ENCODE measurements at places on chromosomes 2 and 18. TPM values are rescaled to one million over a fixed set of nuclear protein-coding genes. Genes with fewer than 3 reads are reported as not detected.
A peak's percentile ranks its signal among the peaks of the same experiment; 100 is the strongest.

Gene NT5C1B
- not detected for total RNA-seq

Gene SLC20A1
- total RNA-seq = 65.8 TPM

Gene RFX8
- total RNA-seq = 0.25 TPM

GRCh38 chr2:172039011-172039704, 39.4 kb downstream of the METAP1D start:
- H3K4me3 ChIP-seq = no peak overlapping the region
- H3K27me3 ChIP-seq = no peaks in the 10 kb centered on the region
- H3K27ac ChIP-seq = no peak overlapping the region
- DNase-seq = no peak
- H3K4me1 ChIP-seq = no peaks in the 10 kb centered on the region
- H3K36me3 ChIP-seq = no peaks in the 10 kb centered on the region

DNA sequence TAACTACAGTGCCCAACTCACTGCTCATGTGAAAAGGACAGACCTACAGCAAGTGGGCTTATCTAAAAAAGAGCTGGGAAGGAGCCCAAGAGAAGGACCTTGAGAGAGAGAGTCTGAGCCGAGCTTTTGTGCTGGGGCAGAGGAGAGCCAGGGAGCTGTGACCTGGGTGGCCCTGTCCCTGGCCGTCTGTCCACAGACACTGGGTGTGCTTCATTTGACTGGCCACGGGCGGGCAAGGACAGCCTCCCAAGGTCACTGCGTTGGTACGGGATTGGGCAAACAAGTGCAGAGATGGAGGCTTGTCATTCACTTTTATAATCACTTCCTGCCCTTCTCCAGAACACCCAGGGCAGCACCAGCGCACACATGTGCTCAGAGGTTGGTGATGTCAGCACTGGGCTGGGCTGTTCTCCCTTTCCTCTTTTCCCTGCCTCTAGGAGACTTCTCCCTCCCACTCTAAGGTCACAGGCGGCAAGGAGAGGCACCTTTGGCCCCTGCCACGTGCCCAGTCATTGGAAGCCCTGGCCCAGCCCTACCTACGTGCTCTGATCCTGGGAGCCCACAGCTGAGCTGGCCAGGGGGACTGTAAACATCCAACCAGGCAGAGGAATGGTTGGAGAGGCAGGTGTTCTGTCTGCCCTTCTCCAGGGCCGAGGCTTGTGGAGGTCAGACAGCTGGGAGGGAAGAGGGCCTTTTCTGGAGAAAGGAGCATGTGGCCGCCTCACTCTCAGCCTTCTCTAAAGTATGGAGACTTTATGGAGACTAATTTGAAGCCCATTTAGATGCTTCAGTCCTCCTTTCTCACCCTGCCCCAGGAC, 6.4 kb upstream of the PSD4 start:
- no peaks in the 10 kb centered on the region for H3K27me3 ChIP-seq
- no peaks in the 10 kb centered on the region for H3K36me3 ChIP-seq
- no peak overlapping the region for H3K4me3 ChIP-seq
- peak overlapping the region; percentile 85 for H3K27ac ChIP-seq
- no peak for DNase-seq

DNA sequence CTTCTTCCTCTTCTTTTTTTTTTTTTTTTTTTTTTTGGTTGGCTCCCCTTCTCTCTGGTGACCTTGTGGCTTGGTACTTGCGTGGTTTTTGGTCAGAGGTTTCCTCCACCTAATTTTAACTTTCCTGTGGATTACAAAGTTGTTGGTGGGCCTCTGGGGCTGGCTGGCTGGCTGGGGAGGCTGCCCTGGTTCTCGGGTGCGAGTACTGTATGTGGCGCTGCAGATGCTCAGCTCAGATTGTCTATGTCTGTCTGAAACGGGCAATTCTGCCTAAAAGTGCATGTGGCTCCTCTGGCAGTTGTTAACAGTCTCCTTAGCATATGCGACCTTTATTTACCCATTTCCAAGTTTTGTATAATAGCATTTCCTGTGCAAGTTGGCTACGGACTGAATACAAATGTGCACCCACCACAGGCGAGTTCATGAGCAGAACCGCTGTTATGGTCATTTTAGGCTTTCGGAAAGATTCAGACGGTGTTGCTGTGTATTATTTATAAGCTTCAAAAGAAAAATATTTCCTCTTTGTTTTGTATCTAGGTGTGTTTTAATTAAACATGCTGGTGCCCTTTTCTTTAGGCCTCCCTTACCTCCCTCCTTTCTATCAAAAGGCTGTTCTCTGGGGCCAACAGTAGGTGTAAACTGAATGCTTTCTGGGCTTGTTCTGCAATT, 4.4 kb downstream of the TBR1 start:
- no peak overlapping the region for H3K4me3 ChIP-seq
- no peak for DNase-seq
- H3K27me3 ChIP-seq = peaks cover 42% of the 10 kb centered on the region
- no peaks in the 10 kb centered on the region for H3K36me3 ChIP-seq
- H3K4me1 ChIP-seq = peaks cover 41% of the 10 kb centered on the region

DNA sequence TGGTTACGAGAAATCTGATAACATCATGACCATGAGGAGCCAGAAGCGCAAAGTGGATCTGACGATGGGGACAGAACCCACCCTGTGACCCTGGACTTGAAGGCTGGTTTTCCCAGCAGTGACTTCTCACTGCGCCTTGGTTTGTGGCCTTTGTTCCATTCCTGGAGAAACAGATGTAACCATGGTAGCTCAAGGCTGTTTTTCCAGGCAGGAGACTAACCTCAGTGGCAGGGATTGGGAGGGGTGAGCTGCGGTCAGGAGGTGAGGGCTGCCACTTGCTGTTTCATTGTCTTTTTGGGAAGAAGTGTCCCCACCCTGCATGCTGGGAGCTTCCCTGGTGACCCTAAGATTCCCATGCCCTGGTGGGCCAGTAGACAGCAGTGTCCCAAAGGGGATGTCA, 116.4 kb upstream of the SMAD2 start:
- peaks cover 29% of the 10 kb centered on the region for H3K27me3 ChIP-seq
- H3K4me3 ChIP-seq = no peak overlapping the region
- no peaks in the 10 kb centered on the region for H3K4me1 ChIP-seq
- no peak for DNase-seq
- H3K27ac ChIP-seq = no peak overlapping the region
- H3K36me3 ChIP-seq = no peaks in the 10 kb centered on the region

DNA sequence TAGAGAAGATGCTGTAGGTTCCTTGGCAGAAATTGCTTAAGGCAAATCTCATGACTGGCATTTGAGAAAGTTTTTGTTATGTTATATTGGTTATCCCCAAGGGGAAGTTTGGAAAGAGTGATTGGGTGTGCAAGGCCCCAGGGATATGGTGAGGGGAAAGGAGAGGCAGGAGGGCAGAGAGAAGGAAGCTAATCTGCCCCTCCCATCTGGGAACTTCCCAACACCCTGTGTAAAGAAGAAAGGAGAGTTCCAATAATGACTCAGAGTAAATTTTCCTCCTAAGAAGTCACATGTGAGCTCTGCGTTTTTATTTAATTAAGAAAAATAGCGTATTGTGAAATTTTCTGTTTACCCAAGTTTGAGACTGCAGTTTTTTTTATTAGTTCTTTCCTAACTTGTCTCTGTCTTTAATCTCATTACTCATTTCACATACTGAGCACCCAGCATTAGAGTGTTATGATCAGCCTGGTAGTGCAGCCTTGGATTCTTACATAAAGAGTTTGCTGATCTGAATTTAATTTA, 3.1 kb upstream of the KYNU start:
- H3K4me3 ChIP-seq = no peak overlapping the region
- H3K27ac ChIP-seq = no peak overlapping the region
- no peak for DNase-seq

DNA sequence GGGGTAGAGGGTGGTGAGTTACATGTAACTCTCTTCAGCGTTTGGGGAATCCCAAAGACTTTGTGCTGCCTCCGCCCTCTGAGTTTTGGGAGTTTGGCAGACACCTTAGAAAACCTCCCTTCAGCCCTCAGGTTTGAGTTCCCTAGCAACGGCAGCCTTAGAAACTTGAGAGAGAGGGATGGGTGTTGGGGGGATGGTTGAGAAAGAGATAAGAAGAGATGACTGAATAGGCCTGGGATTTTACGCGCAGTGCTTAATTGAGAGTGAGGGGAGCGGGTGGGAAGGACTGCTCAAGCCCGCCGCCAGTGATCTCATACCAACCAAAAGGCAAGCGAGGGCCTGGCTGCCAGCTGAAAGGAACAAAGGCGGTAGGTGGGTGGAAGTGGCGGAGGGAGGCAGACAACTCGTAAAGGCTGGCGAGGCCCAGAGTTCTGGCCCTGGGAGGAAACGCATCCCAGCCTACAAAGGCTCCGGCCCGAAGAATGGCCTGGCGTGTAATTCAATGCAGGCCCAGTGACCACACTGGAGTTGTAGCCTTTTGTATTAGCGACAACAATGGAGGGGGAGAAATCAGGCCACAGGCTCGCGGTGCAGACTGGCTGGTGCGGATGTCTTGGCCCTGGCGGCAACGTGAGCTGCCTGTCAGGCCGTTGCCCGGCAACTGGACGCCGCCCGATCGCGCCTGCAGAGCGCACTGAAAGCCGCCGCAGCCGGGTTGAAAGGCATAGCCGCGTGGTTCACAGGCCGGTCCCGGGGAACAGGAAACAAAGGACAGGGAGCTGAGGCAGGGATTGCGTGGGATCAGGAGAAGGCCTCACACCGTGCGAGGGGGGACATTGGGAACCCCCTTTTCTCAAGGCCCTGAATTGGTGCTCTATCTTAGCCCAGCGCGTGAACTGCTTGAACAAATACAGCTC, 39.9 kb upstream of the DARS1 start:
- peak overlapping the region; percentile 15 for H3K4me3 ChIP-seq
- DNase-seq = peak; percentile 25
- peaks cover 8% of the 10 kb centered on the region for H3K27me3 ChIP-seq

DNA sequence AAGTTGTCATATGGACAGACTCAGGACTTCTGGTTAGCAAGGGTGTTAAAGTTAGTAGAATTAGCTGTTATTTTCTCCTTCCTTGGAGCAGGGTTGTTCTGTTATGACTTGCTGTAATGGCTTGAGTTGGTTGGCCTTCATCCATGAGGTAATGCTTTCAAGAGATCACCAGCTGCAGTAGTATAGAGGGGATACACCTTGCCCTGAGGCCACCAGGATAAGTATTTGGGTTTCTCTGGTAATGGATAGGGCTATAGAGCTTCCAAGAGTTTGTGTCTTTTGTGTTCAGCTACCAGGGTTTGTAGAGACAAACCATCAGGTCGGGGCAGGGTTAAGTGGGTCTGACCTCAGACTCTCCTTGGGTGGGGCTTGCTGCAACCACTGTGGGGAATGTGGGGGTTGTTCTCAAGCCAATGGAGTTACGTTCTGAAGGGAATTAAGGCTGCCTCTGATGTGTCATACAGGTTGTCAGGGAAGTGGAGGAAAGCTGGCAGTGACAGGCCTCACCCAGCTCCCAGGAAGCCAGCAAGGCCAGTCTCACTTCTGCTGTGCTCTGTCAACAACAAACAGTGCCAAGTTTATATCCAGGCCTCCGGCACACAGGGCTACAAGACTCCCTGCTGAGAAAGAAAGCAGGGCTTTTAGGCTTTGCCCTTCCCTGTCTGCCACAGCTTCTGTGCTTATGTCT, 356.6 kb downstream of the SPAG16 start:
- H3K4me3 ChIP-seq = no peak overlapping the region
- DNase-seq = no peak
- no peaks in the 10 kb centered on the region for H3K36me3 ChIP-seq
- no peaks in the 10 kb centered on the region for H3K4me1 ChIP-seq
- H3K27me3 ChIP-seq = no peaks in the 10 kb centered on the region

DNA sequence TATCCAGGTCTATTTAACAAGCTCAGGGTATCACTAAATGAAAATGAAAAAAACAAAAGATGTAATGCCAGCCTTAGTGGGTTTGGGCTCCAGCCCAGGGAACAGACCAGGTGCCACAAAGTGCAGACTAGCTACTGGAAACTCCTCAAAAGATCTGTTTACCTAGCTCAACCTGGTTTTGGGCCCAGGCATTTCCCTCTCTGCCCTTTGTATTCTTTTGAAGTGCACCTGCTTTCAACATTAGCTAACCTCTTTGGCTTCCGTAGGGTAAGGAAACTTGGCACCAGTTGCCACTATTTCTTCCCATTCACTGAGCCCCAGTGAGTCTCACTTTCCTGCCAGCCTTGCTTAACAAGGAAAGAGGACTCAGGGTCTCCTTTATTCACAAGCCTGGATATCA, 123.6 kb upstream of the CDCA7 start:
- no peak overlapping the region for H3K27ac ChIP-seq
- H3K36me3 ChIP-seq = no peaks in the 10 kb centered on the region
- H3K4me1 ChIP-seq = peaks cover 3% of the 10 kb centered on the region
- DNase-seq = no peak
- H3K4me3 ChIP-seq = no peak overlapping the region
- H3K27me3 ChIP-seq = peaks cover 2% of the 10 kb centered on the region

GRCh38 chr2:240369801-240370585, 65.5 kb upstream of the GPC1 start:
- H3K4me3 ChIP-seq = no peak overlapping the region
- no peaks in the 10 kb centered on the region for H3K36me3 ChIP-seq
- no peak overlapping the region for H3K27ac ChIP-seq
- no peaks in the 10 kb centered on the region for H3K27me3 ChIP-seq

GRCh38 chr2:75787532-75788132, 76.9 kb upstream of the GCFC2 start:
- H3K27ac ChIP-seq = no peak overlapping the region
- H3K4me1 ChIP-seq = no peaks in the 10 kb centered on the region
- no peaks in the 10 kb centered on the region for H3K36me3 ChIP-seq
- H3K4me3 ChIP-seq = no peak overlapping the region
- H3K27me3 ChIP-seq = no peaks in the 10 kb centered on the region

DNA sequence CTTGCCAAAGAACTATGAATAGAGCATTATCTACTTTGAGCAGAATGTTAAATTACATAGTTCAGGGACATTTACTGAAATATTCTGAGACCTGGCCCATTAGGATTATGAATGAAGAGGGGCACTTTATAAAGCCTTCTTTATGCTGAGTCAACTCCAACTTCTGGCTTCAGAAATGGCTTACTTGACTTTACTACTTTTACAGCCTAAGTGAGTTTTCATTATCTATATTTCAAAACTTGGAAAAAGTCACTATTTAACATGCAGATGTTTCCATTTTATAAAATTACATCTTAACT, 37.7 kb downstream of the SESTD1 start:
- H3K27ac ChIP-seq = no peak overlapping the region
- no peak overlapping the region for H3K4me3 ChIP-seq
- H3K4me1 ChIP-seq = no peaks in the 10 kb centered on the region
- no peak for DNase-seq

DNA sequence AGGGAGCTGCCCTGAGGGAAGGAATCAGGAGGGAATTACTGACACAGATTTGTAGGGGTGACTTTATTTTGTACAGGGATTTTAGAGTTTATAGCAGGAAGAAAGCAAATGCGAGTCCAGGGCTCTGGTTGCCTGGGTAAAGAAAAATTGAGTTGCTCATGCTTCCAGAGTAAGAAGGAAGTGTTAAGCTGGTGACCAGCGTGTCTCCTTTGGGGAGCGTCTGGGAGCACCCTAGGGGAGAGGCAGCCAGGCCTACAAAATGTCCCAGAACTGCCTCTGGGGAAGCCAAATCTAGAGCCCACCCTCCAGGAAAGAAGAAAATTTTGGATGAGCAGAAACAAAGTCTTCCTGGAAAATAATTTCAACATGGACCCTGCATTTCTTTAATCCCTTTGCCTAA, 147.0 kb downstream of the VAPA start:
- no peaks in the 10 kb centered on the region for H3K27me3 ChIP-seq
- H3K27ac ChIP-seq = no peak overlapping the region
- no peaks in the 10 kb centered on the region for H3K4me1 ChIP-seq

- no peak overlapping the region for H3K27ac ChIP-seq
- H3K36me3 ChIP-seq = no peaks in the 10 kb centered on the region
- H3K4me1 ChIP-seq = no peaks in the 10 kb centered on the region
- no peak overlapping the region for H3K4me3 ChIP-seq
Observed at GRCh38 chr2:236085647-236086046, 82.5 kb downstream of the GBX2 start.

Data from T-cell (primary cell).